ENCODE measurements at places on chromosomes 16 and 17. TPM values are rescaled to one million over a fixed set of nuclear protein-coding genes. Genes with fewer than 3 reads are reported as not detected.

DNA sequence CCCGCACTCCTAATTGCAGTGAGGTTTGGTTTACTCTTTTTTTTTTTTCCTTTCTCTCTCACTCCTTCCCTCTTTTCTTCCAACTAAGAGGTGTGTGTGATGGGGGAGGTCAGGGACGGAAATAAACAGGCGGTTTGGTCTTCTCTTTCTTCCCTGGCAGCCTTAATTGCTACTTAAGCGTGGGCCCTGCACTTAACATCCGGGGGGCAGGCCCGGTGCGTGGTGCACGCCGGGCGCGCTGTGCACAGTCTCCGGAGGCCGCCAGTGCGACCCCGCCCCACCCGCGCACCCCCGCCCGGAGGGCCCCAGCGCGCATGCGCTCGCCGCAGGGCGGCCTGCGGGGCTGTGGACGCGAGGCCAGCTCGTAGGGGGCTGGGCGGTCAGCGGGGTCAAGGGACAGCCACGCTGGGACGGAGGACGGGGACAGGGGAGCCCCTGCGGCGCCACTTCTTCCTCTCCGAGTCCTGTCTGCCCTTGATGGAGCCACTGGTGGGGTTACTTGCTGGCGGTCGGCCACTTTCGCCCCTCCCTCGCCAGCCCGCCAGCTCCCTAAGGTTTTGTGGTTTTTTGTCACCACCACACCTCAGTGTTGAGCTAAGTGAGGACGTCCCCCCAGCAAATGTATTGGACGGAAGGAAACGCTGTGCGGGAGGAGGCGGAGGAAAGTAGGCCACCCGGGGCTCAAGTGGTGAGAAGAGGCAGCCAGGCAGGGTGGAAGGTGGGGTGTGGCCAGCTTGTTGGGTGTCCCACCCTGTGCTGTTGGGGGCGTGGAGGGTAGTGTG is 120.9 kb downstream of the MRM1 start:
- H3K4me3 ChIP-seq, result peak overlapping the region; percentile 62
- DNase-seq, result peak; percentile 59
- peaks cover 15% of the 10 kb centered on the region for H3K4me1 ChIP-seq
- H3K36me3 ChIP-seq, result no peaks in the 10 kb centered on the region
- H3K27ac ChIP-seq, result no peak overlapping the region

DNA sequence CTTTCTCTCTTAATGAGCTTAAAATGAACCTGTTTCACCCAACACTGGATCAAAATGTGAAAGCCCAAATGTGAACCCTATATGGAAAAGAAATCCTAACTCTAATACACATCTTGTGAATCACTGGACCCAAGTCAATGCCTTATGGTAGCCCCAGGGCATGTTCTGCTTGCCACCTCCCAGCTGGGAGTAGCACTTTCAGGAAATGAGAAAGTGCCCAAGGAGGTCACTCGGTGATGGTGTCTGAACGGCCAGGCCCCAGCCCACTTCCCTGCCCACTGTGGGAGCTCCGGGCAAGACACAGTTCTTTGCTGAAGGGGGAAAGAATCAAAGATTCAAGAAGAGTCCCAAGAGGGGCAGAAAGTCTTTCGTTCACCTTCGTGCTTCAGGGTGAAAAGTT is 46.1 kb downstream of the GTF3C1 start:
- H3K4me1 ChIP-seq, result no peaks in the 10 kb centered on the region
- no peak overlapping the region for H3K4me3 ChIP-seq
- DNase-seq, result no peak
- H3K27me3 ChIP-seq, result no peaks in the 10 kb centered on the region

GRCh38 chr17:40456396-40456951 is 13.2 kb downstream of the IGFBP4 start:
- H3K27me3 ChIP-seq, result no peaks in the 10 kb centered on the region
- DNase-seq, result no peak
- peaks cover 16% of the 10 kb centered on the region for H3K36me3 ChIP-seq
- no peak overlapping the region for H3K27ac ChIP-seq
- no peak overlapping the region for H3K4me3 ChIP-seq
- H3K4me1 ChIP-seq, result peaks cover 48% of the 10 kb centered on the region

- no peak overlapping the region for H3K4me3 ChIP-seq
- H3K36me3 ChIP-seq, result no peaks in the 10 kb centered on the region
- no peaks in the 10 kb centered on the region for H3K4me1 ChIP-seq
- no peak for DNase-seq
- H3K27ac ChIP-seq, result no peak overlapping the region
- peaks cover 3% of the 10 kb centered on the region for H3K27me3 ChIP-seq
These were observed 129.6 kb downstream of the SPACA3 start for GRCh38 chr17:33121272-33121671.

DNA sequence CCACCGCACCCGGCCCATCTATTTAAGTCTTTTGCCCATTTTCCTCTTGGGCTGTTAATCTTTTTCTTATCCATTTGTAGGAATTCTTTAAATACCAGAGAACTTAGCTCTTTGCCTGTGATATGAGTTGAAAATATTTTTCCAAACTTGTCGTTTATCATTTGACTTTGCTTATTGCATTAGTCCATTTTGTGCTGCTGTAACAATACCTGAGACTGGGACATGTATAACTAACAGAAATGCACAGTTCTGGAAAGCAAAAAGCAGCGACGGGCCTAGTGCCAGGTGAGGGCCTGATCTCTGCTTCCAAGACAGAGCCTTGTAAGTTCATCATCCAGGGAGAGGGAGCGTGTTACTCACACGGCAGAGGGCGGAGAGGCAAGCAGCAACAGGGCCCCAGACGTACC is 25.6 kb upstream of the BHLHA9 start:
- no peak for DNase-seq
- H3K36me3 ChIP-seq, result peaks cover 2% of the 10 kb centered on the region
- H3K4me1 ChIP-seq, result peaks cover 7% of the 10 kb centered on the region
- H3K27me3 ChIP-seq, result peaks cover 15% of the 10 kb centered on the region

Gene NPIPB9
- 3.6 TPM for total RNA-seq

DNA sequence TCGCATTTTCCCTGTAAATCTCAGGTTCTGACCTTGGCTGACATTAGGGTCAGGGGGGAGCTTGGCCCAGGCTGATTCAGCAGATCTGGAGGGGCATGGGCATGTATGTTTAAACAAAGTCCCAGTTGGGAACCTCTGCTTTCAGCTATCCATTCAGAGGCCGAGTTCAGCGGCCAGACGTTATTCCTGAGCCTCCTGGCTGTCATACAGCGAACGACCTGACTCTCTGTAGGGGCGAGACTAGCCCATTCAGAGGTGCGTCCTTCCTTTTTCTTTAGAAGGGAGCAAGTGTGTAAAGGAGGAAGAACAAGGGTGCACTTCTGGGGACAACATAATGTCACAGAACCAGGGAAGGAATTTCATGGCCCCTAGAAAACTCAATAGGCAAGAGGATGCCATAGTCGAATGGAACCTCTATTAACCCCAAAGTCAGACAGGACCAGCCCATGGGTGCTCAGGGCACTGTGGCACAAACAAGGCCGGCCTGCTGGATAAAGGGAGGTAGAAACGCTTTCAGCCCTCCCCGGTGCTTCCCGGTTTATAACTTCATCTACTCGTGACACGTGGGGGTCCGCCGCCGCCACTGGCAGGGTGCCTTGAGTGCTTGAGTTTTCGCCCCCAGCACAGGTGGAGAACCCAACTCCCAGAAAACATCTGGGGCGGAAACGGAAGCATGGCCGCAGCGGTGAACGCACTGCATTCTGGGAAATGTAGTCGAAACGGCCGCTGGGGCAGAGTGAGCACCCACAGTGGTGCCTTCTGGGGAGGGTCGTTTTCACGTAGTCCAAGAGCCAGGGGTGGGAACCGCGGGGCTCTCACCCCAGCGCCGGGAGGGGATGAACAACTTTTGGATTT is 33.2 kb upstream of the PLCG2 start:
- DNase-seq, result peak; percentile 33
- H3K4me3 ChIP-seq, result peak overlapping the region; percentile 77
- H3K27me3 ChIP-seq, result peaks cover 15% of the 10 kb centered on the region
- peak overlapping the region; percentile 81 for H3K27ac ChIP-seq
- H3K36me3 ChIP-seq, result no peaks in the 10 kb centered on the region

GRCh38 chr17:32227910-32228309 is 37.7 kb upstream of the RHBDL3 start:
- no peaks in the 10 kb centered on the region for H3K27me3 ChIP-seq
- H3K36me3 ChIP-seq, result peaks cover 3% of the 10 kb centered on the region
- DNase-seq, result no peak
- no peak overlapping the region for H3K4me3 ChIP-seq
- peaks cover 4% of the 10 kb centered on the region for H3K4me1 ChIP-seq

DNA sequence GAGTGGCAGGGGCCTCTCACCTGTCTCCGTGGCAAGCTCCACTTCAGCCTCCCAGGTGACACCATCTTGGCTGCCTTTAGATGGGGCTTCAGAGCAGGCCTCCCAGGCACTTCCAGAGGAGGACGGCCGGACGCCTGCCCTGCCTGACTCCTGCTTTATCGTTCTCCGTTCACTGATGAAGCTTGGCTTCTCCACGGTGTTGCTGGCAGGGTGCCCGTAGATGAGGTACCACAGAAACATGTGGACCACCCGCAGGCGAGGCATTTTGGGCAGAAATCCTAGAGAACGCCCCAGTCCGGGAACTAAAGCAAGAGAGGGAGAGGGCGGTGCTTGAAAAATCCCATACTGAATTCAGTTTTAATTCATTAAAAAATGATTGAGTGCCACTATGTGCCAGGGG is 54.5 kb downstream of the GTF3C1 start:
- H3K36me3 ChIP-seq, result peaks cover 56% of the 10 kb centered on the region
- no peak overlapping the region for H3K27ac ChIP-seq
- no peak overlapping the region for H3K4me3 ChIP-seq
- H3K4me1 ChIP-seq, result no peaks in the 10 kb centered on the region
- DNase-seq, result no peak

Gene BCO1
- not detected for total RNA-seq

Gene DPEP2
- total RNA-seq, result not detected

GRCh38 chr16:84614073-84614459 is 3.8 kb downstream of the COTL1 start:
- H3K4me3 ChIP-seq, result no peak overlapping the region
- H3K4me1 ChIP-seq, result peaks cover 47% of the 10 kb centered on the region
- H3K36me3 ChIP-seq, result peaks cover 11% of the 10 kb centered on the region

- peaks cover 25% of the 10 kb centered on the region for H3K4me1 ChIP-seq
- H3K27me3 ChIP-seq, result no peaks in the 10 kb centered on the region
- DNase-seq, result peak; percentile 47
- H3K36me3 ChIP-seq, result peaks cover 12% of the 10 kb centered on the region
- peak overlapping the region; percentile 91 for H3K27ac ChIP-seq
These were observed 35.4 kb downstream of the SNX20 start for GRCh38 chr16:50645563-50646220.

Gene ASB16
- total RNA-seq, result 0.14 TPM
